Eye (tissue), 1 donor: ENCODE measurements at places on chromosomes 7 and 10.

GRCh38 chr7:33961948-33962347 lies 56.6 kb downstream of the BMPER start:
- DNase-seq = no peak

DNA sequence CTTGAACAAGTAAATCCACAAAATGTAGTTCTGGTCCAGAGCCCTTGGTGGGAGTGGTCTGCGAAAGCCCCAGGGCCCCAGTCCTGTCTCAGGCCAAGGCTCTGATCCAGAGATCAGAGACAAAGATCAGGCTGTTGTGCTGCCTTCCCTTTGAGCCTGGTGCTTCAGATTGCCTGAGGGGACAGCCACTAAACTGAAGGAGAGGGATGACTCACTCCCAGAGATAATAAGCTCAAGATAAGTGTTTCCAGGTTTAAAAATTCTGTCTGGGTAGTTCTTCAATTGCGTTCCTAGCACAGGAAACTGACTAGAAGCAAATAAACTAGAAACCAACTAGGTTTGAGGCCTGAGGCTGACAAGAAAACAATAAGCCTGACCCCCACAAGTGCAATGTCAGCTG lies 190.2 kb downstream of the RAMP3 start:
- peak; percentile 33 for DNase-seq

GRCh38 chr10:98293550-98294269 lies 25.7 kb upstream of the LOXL4 start:
- DNase-seq = peak; percentile 24

DNA sequence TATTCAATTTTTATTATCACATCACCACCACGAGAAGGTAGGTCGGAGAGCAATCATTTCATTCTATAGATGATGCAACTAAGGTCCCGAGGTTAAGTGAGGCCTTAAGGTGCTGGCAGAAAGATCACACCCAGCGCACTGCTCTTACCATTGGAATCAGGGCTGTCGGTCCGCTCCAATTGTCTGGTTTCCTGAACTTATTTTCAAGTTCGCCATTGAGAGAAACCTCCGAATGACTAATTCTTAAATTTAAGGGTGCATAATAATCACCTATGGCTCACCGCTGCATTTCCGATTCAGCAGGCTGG lies 625 bp upstream of the GSTO2 start:
- DNase-seq = no peak

DNA sequence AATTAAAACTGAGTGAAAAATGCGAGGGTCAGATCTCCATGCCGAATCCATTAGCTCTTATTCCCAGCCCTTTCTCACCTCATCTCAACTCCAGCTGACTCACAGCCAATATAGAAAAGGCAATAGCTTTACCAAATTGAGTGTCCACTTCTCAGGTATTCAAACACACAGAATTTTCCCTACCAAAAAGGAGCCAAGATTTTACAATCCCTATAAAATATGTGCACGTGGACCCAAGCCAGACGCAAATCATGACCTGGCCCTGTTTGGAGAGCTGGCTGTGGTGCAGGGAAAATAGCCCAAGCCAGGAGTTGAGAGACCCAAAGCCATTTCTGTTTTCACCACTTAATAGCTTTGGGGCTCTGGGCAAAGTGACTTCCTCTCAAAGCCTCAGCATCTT lies 379.7 kb upstream of the AUTS2 start:
- DNase-seq = no peak

DNA sequence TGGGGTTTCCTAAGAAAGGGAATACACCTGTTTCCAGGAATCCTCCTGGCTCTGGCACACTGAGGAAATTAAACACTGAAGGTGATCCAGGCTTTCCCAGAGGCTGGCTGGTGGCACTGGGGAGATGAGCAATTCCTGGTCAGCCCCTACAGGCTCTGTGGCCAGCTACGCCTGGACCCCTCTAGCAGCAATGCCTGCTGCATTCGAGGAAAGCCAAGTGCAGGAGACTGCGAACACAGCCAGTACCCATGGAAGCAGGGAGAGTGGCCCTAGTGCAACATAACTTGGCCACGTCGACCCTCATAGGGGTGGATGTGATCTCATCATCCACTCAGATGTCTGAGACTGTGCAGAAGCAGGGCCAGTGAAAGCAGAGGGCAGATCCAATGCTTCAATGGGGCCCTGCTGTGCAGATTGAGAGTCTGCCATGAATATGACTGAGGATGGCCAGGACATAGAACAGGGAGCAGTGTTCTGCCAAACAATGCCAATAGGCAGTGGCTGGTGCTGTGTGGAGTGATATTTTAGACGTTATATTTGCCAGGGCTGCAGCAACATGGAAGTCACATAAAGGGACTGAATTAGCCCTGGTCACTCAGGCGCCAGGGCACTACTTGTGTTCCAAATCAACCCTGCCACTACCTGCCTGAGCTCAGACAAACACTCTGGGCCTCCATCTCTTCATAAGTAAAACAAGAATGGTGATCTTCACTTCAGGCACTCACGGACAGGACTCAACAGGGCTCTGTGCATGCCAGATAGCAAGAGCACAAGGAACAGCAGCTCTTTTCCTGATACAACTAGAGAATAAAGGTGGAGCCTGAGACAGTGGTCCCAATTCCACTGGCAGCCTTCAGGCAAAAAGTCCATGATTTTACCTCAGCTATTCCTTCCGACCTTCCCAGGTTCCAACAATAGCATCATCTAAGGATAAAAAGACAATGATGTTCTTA lies 2.4 kb downstream of the ZNF488 start:
- DNase-seq = no peak

- DNase-seq = no peak
Observed at GRCh38 chr7:115221456-115221855, 299.6 kb downstream of the MDFIC start.

DNA sequence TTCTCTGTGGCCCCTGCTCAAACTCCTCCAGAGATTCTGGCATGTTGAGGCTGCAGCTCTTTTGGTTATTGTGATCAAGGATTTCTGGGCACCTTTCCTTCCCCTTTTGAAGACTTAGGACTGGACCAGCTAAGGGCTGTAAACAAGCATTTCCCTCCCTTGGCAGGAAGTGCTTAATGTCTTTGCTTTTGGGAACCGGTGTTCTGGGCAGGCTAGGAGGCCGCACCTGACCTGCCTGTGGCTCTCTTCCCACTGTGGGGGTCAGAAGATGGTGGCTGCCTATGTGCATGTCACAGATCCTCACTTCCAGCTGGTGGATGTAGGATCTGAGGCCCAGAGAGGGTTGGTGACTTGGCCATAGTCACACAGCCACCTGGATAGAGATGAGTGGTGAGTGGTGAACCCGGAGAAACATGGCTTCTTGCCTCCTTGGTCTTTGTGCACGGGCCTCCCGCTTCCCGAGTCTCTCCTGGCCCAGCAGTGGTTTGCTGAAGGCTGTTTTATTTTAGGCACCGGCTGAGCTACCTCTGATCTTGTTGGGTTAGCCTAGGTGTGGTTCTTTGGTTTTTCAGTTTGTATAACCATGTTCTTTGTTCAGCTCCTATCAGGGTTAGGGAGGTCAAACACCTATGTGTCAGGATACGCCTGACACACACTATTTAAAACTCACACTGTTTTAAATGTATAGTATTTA lies 82.0 kb downstream of the GRK5 start:
- DNase-seq = no peak

DNA sequence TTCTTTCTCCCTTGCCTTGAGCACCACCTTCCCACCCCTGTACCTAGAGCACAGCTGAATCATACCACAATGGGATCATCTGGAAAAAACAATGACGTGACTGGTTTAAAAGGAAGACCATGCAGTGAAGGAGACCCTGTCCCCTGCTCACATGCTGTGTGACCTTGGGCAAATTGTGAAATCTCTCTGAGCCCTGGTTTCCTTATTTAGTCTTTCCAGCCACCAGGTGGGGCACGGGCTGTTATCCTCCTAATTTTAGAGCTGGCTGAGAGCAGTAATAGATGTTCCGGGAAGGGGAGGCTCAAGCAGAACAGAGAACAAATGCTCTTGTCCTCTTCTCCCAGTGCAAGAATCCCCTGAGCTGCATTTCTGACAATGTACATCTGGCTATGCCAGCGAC lies 198.3 kb downstream of the RPS24 start:
- DNase-seq = no peak

DNA sequence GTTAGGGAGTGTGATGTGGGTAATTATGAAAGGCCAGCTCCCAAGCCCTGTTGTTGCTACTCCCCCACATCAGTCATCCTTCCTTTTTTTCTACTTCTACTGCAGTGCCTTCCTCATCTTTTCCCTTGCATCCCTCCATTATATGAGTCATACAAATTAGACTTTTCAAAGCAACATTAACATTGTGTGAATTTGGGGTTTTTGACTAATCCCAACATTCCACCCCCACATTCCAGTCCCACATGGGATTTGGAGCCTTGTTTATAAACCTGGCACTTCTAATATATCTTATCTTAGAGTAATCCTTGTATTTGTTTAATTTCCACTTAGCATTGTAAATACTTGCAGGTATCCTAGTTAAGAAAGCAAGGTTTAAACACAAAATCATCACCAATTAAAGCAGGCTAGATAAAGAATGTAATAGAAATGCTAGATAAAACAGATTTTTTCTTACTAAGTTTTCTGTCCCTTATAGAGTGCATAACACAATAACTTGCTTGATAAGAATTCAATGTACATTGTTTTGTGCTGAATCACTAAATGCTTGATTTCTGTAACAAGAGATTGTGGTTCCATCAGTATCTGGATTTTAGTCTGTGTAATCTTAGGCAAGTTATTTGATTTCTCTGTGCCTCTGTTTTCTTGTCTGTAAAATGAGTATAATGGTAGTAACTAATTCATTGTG lies 165.8 kb downstream of the CFTR start:
- DNase-seq = no peak

GRCh38 chr10:75982611-75983369 lies 551.4 kb downstream of the LRMDA start:
- DNase-seq = no peak
